ENCODE measurements at places on chromosomes 1 and 21.

GRCh38 chr1:111833334-111833733, 77.6 kb downstream of the DDX20 start:
- DNase-seq = no peak
- H3K27me3 ChIP-seq = no peaks in the 10 kb centered on the region
- no peaks in the 10 kb centered on the region for H3K4me1 ChIP-seq
- H3K36me3 ChIP-seq = no peaks in the 10 kb centered on the region
- H3K4me3 ChIP-seq = no peak overlapping the region

- no peaks in the 10 kb centered on the region for H3K36me3 ChIP-seq
- no peak overlapping the region for H3K27ac ChIP-seq
- H3K27me3 ChIP-seq = peaks cover 3% of the 10 kb centered on the region
- H3K4me1 ChIP-seq = no peaks in the 10 kb centered on the region
- DNase-seq = no peak
Observed at GRCh38 chr1:110800079-110800478, 72.9 kb upstream of the CD53 start.

GRCh38 chr1:76130992-76131391, 56.4 kb downstream of the ST6GALNAC3 start:
- no peak overlapping the region for H3K4me3 ChIP-seq
- no peak overlapping the region for H3K27ac ChIP-seq
- no peak for DNase-seq
- H3K27me3 ChIP-seq = no peaks in the 10 kb centered on the region
- no peaks in the 10 kb centered on the region for H3K4me1 ChIP-seq

GRCh38 chr1:27058966-27059669, 46.5 kb upstream of the TENT5B start:
- H3K4me1 ChIP-seq = peaks cover 11% of the 10 kb centered on the region
- no peak overlapping the region for H3K27ac ChIP-seq
- no peaks in the 10 kb centered on the region for H3K36me3 ChIP-seq
- no peak overlapping the region for H3K4me3 ChIP-seq
- no peak for DNase-seq

GRCh38 chr1:12047120-12047876, 15.8 kb upstream of the TNFRSF8 start:
- H3K4me1 ChIP-seq = no peaks in the 10 kb centered on the region
- no peaks in the 10 kb centered on the region for H3K36me3 ChIP-seq
- no peak overlapping the region for H3K4me3 ChIP-seq
- no peaks in the 10 kb centered on the region for H3K27me3 ChIP-seq
- no peak overlapping the region for H3K27ac ChIP-seq

DNA sequence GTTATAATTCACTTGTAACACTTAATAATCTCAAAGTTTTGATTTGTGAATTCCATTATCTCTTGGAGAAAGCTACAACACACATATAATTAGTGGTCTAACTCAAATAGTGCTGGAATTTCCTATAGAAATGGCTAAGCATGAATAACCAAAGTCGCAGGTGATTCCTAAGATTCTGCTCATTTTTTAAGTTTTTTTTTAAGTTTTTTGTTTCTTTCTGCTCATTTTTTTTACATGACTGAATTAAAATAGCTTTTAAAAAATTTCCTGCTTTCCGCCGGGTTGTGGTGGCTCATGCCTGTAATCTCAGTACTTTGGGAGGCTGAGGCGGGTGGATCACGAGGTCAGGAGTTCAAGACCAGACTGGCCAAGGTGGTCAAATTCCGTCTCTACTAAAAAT, 90.4 kb downstream of the APP start:
- DNase-seq = no peak
- H3K27me3 ChIP-seq = no peaks in the 10 kb centered on the region
- no peak overlapping the region for H3K27ac ChIP-seq
- H3K4me3 ChIP-seq = no peak overlapping the region
- H3K4me1 ChIP-seq = no peaks in the 10 kb centered on the region

DNA sequence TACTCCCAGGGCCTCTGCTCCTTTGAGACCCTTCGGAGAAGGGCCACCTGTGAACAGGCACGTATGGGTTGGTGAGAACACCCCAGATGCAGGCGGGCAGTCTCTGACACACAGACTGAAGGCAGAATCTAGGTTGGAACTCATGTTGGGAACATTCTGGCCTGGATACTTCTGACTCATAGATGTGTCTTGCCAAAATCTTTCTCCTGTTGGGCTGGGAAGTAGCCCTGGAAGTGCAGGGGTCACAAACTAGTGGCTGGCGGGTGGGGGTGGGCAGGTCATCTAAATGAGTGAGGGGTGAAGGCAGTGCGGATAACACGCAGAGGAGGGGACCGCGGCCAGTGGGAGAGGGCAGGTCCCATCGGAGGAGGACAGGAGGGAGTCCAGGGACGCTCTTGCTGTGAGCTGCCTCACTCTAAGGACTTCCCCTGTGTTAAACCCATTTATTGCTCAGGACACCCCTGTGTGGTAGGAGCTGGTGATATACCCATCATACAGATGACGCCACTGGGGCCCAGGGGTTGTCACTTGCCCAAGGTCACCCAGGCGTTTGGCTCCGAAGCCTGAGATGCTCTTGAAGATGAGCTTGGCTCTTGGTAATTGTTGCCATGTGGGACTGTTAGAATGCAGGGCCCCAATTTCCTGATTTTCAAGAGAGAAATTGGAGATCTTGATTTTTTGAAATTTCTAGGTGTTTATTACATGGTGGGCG, 181.0 kb downstream of the PTPRU start:
- no peak overlapping the region for H3K4me3 ChIP-seq
- no peaks in the 10 kb centered on the region for H3K36me3 ChIP-seq
- H3K4me1 ChIP-seq = no peaks in the 10 kb centered on the region

- no peaks in the 10 kb centered on the region for H3K4me1 ChIP-seq
- no peaks in the 10 kb centered on the region for H3K27me3 ChIP-seq
- H3K27ac ChIP-seq = no peak overlapping the region
- H3K4me3 ChIP-seq = no peak overlapping the region
- DNase-seq = no peak
Observed at GRCh38 chr1:107514841-107515240, 374.0 kb downstream of the NTNG1 start.

DNA sequence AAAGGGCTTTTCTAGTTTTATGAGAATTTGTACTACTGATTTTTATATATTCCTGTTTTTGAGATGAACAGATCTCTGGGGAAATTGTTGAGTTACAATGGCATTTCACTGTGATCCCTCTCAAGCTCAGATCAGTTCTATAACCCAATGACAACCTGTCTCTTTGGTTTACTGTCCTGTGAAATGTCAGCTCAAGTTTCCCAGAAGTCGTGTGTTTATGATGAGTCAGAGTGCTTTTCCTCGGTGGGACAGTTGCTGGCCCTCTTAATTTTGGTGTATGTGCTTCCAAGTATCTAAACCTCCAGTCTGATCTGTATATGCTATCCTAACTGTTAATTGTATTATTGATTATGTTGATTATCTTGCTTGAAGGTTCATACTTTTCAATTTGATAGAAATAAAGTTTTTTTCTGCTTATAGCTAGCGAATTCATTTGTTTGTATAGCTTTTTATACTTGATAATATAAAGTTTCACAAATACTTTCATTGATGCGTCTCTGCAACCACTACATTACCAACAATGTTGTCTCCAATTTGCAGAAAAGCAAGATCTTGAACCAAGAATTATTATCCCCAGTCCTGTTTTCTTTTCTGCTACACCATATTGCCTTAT, 77.5 kb upstream of the DNAJC6 start:
- no peak overlapping the region for H3K4me3 ChIP-seq
- no peak overlapping the region for H3K27ac ChIP-seq
- peaks cover 9% of the 10 kb centered on the region for H3K36me3 ChIP-seq
- no peaks in the 10 kb centered on the region for H3K27me3 ChIP-seq

- no peak for DNase-seq
- no peaks in the 10 kb centered on the region for H3K27me3 ChIP-seq
- peaks cover 21% of the 10 kb centered on the region for H3K36me3 ChIP-seq
- H3K4me3 ChIP-seq = no peak overlapping the region
- H3K4me1 ChIP-seq = no peaks in the 10 kb centered on the region
- H3K27ac ChIP-seq = no peak overlapping the region
Observed at GRCh38 chr1:48750109-48750508, 26.6 kb downstream of the BEND5 start.

GRCh38 chr1:48073798-48074530, 76.8 kb upstream of the TRABD2B start:
- no peaks in the 10 kb centered on the region for H3K4me1 ChIP-seq
- H3K27me3 ChIP-seq = no peaks in the 10 kb centered on the region
- DNase-seq = no peak
- H3K27ac ChIP-seq = no peak overlapping the region

DNA sequence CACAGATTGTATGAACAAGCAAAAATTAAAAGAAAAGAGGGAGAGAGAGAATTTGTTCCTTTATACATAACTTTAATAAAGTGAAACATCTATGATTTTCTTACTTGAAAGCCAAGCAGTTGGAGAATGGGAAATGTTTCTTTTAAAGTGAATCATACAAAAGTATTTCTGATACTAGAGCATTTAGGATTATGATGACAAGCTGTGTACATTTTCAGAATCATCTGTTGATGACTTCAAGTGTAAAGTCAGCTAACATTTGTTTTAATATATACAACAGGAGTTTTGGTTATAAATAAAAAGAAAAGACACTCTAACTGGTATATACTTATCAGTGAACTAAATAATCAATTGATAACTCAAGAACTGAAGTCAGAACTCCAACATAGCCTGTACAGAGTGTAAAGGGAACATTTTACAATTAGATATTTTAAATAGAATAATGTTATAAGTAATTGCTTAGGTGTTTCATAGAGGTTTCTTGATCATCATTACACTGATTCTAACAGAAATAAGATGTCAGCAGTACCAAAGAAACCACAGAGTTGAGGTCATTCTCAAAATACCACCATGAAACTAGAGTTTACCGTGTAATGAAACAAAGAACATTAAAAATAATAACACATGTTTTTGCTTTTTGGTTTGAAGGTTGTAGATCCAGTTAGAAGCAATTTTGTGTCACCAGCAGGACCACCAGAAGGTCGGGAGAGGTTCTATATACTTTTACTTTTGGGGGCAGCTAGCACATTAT, 103.4 kb downstream of the COL24A1 start:
- H3K36me3 ChIP-seq = no peaks in the 10 kb centered on the region
- no peak for DNase-seq
- no peak overlapping the region for H3K4me3 ChIP-seq
- no peaks in the 10 kb centered on the region for H3K27me3 ChIP-seq
- H3K4me1 ChIP-seq = no peaks in the 10 kb centered on the region

GRCh38 chr1:46081206-46081605, 51.2 kb downstream of the PIK3R3 start:
- no peak overlapping the region for H3K4me3 ChIP-seq
- no peaks in the 10 kb centered on the region for H3K4me1 ChIP-seq
- no peaks in the 10 kb centered on the region for H3K36me3 ChIP-seq
- H3K27me3 ChIP-seq = no peaks in the 10 kb centered on the region
- no peak for DNase-seq

- no peak overlapping the region for H3K4me3 ChIP-seq
- no peaks in the 10 kb centered on the region for H3K4me1 ChIP-seq
- H3K36me3 ChIP-seq = no peaks in the 10 kb centered on the region
- DNase-seq = peak; percentile 33
Observed at GRCh38 chr1:201184307-201185122, 6.1 kb upstream of the IGFN1 start.

DNA sequence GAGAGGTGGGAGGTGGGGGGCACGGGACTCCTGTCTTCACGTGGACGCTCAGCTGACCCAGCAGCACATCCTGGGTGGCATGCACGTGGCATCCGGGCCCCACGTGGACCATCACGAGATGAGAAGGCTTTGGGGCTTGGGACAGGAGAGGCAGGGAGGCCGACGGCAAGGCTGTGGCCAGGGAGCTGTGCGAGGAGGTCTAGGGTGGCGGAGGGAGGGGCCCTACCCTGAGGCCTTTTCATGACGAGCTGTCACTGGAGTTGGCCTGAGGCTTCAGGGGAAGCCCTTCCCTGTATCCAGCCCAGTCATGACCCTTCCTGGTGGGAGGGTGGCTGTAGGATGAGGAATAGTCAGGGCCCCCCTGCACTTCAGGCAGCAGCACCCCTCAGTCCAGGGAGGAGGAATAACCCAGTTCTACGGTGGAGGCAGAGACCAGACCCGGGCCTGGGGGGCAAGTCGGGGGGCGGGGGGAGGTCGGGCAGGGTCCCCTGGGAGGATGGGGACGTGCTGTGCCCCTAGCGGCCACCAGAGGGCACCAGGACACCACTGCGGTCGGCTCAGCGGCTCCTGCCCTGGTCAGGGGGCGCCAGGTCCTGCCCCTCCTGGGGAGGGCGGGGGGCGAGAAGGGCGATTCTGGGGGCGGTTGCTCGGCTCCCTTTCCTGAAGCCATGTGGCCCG, 2.0 kb upstream of the PERM1 start:
- peaks cover 31% of the 10 kb centered on the region for H3K27me3 ChIP-seq
- peak; percentile 53 for DNase-seq
- H3K36me3 ChIP-seq = no peaks in the 10 kb centered on the region

- DNase-seq = peak; percentile 82
- H3K4me1 ChIP-seq = peaks cover 12% of the 10 kb centered on the region
- H3K36me3 ChIP-seq = no peaks in the 10 kb centered on the region
Observed at GRCh38 chr1:116151739-116152576, 40.8 kb downstream of the MAB21L3 start.

- H3K27ac ChIP-seq = no peak overlapping the region
- H3K4me3 ChIP-seq = no peak overlapping the region
- H3K36me3 ChIP-seq = no peaks in the 10 kb centered on the region
- no peak for DNase-seq
- H3K4me1 ChIP-seq = no peaks in the 10 kb centered on the region
Observed at GRCh38 chr1:56798053-56798471, 21.1 kb downstream of the FYB2 start.

Measured in stomach (tissue), 19 donors.